Hematopoietic multipotent progenitor cell treated with erythropoietin and hydrocortisone succinate and interleukin-3 and kit ligand, for 6 days (in vitro differentiated cells): ENCODE measurements at places on chromosomes 12 and 14.

DNA sequence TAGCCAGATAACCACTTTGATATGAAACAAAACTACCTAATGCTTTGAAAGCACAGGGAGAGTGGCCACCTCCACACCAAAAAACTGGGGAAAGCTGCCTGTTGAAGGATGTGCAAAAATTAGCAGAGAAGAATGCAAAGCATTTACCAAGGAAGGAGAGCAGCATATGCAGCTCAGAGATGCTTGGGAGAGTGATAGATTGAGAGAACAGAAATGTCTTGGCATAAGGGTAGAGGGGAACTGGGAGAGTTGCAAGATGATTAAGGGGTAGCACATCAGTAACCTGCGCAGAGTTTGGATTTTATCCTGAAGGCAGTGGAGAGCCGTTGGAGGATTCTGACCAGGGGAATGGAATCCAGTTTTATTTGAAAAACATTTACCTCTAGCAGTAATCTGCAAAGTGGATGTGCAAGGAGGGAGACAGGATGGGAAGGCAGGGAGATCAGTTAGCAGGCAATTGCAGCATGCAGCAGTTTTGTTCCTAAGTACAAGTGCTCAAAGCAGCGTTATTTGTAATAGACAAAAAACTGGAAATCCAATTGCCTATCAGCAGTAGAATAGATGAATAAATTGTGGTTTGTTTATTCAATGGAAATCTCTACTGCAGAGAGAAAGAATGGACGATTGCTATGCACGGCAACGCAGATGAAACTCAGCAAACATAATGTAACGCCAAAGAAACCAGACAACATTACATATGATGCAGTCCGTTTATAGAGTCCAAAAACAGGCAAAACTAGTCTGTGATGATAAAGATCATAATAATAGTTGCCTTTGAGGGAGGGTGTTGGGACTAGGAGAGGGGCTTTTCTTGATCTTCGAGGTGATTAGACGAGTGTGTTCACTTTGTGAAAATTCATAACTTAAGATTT is 81.5 kb downstream of the BHLHE41 start:
- no peak for DNase-seq

DNA sequence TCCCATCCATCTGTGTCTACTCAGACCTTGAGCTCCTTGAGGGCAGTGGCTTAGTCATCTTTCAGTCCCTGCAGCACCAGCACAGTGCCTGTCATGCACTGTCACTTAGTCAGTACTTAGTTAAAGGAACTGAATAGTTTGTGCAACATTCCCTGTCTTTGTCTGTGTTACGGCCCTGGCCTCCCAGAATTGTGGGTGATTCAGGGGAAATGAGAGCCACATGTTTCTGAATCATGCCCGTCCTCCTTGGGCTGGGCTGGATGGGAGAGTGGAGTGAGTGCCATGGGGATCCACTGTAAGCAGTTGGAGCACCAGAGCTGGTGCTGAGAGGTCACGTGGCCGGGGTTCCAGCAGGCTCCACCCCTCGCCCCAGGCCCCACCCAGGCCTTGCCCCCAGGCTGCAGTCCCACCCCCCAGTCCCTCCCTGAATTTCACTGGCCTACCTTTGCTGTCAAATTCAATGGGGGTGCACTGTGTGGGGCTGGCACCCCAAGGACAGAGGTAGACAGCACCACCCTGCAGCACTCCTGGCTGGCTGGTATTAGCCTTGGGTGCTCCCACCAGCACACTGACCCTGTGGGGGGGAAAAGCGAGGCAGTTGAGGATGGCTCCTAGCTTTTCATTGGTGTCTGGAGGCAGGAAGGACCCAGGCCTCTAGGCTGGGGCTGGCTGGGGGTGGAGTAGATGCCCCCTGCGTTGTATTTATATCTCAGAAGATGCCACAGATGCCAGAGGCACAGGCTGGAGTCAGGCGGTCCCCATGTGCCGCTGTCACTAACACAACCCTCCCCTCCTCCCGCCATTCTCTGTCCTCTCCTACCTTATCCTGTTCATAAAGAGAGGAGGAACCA is 7.5 kb downstream of the ITGA5 start:
- peak; percentile 66 for DNase-seq

DNA sequence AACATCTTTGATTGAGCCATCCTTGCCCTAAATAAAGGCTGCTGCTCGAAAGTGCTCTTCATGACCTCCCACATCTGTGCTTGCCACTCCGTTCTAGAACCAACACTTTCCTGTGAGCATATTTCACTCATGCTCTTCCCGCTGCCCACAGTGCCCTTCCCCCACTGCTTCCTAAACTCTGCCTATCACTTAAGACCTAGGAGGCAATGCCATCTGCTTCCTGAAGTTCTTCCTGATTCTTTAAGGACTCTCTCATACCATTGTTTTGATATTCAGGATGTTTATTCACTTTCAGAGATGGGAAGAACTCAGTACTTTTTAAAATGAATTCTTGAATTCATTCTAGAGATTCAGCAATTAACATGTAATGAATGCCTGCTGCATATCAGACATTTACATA is 49.9 kb downstream of the ZFYVE21 start:
- no peak for DNase-seq

DNA sequence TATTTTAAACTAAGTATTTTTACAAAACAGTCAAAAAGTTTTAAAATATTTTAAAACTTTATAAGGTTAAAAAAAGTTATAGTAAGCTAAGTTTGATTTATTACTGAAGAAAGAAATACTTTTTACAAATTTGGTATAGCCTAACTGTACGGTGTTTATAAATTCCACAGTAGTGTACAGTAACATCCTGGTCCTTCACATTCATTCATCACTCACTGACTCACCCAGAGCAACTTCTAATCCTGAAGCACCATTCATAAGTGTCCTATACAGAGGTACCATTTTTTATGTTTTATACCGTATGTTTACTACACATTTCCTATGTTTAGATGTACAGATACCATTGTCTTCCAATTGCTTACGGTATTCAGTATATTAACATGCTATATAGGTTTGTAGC is 170.0 kb downstream of the KLHL28 start:
- DNase-seq = no peak

DNA sequence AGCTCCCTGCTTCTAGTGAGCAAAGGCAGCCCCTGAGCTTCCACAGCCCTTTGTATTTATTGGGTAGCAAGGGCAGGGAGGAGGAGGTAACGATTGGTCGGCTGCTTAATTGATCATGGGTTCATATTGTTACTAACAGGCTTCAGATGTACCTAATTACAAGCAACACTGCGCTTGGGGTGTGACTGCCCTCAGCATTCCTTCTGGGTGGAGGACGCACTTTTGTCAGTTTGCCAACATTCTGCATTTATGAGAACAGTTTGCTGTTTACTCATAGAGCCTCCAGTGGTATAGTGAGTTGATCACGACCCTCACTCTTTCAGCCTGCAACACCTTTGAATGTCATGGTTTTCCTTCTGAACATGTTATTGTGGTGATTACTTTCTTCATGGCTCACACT is 9.6 kb downstream of the TSHR start:
- DNase-seq = peak; percentile 6

DNA sequence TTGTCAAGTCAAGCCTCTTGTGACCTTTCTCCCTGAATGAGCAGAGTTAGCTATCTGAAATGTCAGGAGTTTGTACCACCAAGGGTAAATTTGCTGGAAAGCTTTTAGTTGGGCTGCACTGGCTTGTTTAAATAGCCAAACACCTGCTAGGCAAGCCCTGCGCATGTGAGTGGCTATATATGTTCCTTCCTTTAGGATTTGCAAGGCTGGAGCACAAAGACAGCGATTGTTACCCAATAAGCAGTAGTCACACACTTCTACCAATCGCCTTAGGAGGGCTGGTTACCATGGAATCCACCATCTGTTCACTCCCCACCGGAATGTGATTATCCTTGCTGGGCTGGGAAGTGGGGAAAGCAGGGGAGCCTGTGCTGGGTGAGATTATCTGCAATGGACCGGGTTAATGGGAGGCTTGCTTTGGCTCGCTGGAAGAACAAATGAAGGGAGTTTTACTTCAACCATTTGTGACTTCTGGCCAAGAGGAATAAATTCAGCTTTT is 102.5 kb downstream of the FGD4 start:
- DNase-seq = no peak

GRCh38 chr14:71773898-71774481 is 158.2 kb upstream of the RGS6 start:
- peak; percentile 17 for DNase-seq

- no peak for DNase-seq
Measured at GRCh38 chr14:105701456-105702274, 175.3 kb downstream of the TMEM121 start.

- DNase-seq = no peak
Measured at GRCh38 chr12:46158501-46158900, 110.3 kb downstream of the SLC38A1 start.

DNA sequence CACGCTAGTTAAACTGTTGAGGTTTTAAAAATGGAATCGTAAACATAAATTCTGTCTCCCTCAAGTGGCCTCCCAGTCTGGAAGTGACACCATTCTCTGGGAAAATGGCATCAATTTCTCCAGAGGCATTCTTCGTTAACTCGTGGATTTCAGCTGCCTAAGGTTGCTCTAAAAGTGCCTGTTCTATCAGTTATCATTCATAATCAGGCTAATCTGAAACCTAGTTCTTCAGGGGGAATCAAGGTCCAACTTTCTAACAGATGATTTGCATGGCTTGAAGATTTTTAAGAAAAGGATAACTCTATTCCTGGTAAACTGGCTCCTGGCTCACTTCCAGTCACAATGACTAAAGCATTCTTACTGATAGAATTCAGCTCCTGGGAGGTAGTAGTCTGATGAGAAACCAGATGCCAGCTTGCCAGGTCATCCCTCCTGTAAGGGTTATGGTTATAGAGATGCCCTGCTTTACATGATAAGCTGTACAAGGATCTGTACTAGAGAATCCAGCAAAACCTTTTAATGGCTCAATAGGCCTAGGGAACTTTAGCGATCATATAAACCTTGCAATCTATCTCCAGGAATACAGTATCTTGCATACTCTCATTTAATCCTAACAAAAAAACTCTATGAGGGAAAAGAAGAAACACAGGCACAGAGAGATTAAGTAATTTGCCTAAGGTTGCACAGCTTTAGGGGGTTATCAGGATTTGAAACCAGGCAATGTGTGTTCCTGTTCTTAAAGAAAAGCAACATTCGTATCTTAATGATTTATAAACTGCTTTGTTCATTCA is 1.5 kb downstream of the L3HYPDH start:
- DNase-seq = peak; percentile 80

GRCh38 chr12:62522984-62523383 is 56.4 kb downstream of the MON2 start:
- peak; percentile 18 for DNase-seq

GRCh38 chr12:54977857-54978256 is 6.7 kb downstream of the TESPA1 start:
- DNase-seq = peak; percentile 84

DNA sequence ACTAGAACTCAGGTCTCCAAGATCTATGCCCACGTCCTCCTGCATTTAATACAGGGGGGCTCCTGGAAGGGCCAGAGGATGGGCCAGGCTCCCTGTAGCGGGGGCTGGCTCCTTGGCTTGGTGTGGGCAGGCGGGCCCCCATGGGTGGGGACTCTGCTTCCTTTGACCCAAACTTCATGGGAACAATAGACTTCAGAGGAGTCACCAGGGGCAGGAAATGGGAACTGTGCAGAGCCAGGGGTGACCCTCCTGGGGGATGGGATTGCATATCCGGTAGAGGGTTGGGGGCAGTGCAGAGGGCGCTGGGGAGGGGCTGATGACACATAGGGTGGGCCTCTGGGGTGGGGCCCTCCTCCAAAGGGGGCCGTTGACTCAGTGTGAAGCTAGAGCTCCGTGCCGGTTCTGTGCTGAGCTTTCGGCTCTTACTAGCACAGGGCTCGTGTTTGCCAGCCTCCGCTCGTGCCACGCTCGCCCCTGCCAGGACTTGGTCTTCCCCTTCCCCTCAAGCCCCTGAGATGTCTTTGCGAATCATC is 4.6 kb downstream of the TEAD4 start:
- DNase-seq = no peak

GRCh38 chr14:68271913-68272391 is 452.4 kb downstream of the RAD51B start:
- DNase-seq = no peak

DNA sequence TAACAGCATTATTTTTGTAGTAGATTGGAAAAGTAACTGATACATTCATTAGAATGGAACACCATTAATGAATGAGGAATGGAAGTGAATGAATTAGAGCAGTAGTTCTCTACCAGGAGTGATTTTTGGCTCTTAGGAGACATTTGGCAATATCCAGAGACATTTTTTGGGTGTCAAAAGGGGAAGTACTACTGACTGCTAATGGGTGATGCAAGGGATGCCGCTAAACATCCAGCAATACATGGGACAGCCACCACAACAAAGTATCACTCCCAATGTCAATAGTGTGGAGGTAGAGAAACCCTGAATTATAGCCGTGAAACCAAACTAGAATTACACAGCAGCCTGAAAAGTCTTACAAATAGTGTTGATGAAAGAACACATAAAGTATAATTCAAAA is 1.5 kb downstream of the CHURC1 start:
- peak; percentile 61 for DNase-seq

GRCh38 chr12:12546314-12546772 is 16.3 kb downstream of the DUSP16 start:
- DNase-seq = no peak
